T47D (cell line): ENCODE measurements at places on chromosomes 7 and 10.

DNA sequence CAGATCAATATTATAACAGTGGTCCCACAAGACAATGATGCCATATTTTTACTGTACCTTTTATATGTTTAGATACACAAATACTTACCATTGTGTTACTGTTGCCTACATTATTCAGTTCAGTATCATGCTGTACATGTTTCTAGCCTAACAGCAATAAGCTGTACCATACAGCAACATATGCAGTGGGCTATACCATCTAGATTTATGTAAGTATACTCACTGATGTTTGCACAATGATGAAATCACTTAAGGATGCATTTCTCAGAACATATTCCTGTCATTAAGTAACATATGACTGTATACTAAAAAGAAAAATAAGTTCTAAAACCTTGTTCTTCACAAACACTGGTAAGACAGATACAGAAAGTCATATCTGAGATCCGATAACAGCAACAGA lies 468.6 kb upstream of the SEMA3A start:
- peak; percentile 21 for DNase-seq

GRCh38 chr7:35971133-35971891 lies 170.5 kb downstream of the SEPTIN7 start:
- DNase-seq: no peak

DNA sequence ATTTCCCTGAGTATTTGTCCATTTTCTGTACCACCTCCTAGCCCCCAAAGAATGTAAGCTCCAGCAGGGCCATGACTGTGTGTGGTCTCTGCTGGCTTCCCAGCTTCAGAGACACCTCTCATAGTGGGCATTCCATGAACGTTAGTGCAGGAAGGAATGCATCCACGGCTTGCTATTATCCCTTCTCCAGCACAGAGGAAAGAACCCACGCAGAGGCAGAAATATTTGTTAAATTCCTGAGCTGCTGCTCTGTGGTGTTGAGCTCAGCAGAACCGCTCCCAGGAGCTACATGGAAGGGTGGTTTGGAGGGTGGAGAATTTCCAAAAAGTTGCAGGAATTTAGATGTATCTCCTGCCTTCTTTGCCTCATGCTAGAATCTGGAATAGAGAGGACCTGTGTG lies 275.2 kb downstream of the POU6F2 start:
- no peak for DNase-seq

- DNase-seq: no peak
These were observed 76.2 kb downstream of the AHR start for GRCh38 chr7:17374654-17375053.

DNA sequence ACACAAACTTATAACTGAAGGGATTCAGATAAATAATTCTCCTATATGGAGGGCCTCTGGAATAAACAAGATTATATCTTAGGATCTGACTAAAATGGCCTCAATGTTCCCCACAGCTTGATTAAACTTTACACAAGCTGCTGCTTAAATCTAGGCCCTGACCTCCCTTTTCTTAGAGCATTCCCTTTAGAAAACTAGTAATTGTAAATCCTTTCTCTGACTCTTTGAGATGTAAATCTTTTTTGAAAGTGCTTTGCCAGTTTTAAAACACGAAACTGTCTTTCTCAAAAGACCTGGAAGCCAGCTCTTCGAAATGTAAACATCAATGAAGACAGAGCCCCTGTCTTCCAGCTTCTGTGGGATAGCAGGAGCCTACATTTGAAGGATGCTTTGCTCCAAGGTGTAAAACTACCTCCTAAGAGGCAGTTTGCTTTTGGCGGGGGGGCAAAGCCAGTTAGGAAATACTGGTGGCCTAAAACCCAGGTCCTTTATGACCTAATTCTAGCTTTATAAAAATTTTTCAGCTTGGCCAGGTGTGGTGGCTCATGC lies 758.7 kb downstream of the CNTNAP2 start:
- no peak for DNase-seq
